DMS153 (cell line): ENCODE measurements at places on chromosomes 5 and 9.

DNA sequence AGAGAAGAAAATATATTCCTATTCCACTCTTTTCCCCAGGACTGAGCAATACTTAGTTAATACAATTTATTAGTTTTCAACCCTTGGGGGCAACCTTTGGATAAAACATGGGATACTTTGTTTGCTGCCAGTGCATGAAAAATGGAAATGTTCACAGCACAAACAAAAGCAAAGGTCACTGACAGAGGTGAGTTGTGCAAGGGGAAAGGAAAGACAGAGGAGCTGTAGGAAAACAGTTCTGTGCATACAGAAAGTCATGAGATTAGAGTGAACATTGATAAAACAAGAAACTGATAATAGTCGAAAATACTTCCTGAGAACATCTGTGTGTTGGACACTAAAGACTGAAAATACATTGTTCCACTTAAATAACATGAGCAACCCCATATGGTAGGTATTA, 779.8 kb downstream of the TLE4 start:
- DNase-seq = no peak

- peak; percentile 31 for DNase-seq
Measured at GRCh38 chr5:136062366-136063274, 33.8 kb downstream of the TGFBI start.

GRCh38 chr5:158643840-158644239, 455.9 kb downstream of the EBF1 start:
- no peak for DNase-seq

DNA sequence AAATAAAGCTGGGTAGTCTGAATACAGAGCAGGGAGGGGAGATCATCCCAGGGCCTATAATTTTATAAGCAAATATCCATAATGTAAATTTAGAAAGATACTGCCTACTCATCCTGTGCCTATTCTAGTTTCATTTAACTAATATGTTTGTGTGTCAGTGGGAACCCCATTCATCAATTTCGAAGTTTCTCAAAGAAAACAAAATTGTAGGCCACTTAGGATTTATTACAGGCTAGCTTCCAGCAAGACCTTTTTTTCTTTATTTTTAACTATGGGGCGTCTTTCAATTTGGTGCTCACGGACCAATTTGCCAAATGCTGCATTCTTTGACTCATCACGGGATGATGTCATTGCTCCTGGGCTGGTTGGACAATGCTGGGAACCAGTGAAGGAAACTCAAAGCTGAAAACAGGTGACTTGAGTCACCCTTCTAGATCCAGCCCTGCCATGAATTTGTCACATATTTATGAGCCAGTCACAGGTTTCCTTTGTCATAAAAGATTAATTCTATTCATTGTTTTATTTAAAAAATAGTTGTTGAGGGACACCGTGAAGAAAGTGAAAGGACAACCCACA, 13.4 kb downstream of the PCSK5 start:
- DNase-seq = no peak

GRCh38 chr5:172502969-172503368, 48.6 kb upstream of the SH3PXD2B start:
- no peak for DNase-seq

GRCh38 chr9:68643901-68644809, 60.9 kb upstream of the PIP5K1B start:
- no peak for DNase-seq

GRCh38 chr9:16265688-16266087, 604.8 kb downstream of the BNC2 start:
- DNase-seq = no peak

DNA sequence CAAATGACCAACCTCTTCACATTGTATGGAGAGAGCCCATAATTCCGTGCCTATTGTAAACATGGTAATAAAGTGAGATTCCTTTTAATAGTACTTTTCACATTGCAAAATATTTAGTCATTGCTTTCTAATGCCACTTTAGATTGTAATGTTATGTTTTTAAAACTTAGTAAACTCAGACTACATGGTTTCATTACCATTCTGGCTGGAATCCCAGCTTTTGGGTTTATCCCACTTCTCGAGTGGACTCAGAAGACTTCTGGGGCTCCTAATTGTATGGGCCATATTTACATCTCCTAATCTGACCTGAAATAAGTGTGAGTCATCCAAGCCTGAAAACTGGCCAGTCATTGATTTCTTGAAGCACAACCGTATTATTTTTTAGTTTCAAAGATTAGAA, 217.6 kb downstream of the CAAP1 start:
- DNase-seq = no peak

DNA sequence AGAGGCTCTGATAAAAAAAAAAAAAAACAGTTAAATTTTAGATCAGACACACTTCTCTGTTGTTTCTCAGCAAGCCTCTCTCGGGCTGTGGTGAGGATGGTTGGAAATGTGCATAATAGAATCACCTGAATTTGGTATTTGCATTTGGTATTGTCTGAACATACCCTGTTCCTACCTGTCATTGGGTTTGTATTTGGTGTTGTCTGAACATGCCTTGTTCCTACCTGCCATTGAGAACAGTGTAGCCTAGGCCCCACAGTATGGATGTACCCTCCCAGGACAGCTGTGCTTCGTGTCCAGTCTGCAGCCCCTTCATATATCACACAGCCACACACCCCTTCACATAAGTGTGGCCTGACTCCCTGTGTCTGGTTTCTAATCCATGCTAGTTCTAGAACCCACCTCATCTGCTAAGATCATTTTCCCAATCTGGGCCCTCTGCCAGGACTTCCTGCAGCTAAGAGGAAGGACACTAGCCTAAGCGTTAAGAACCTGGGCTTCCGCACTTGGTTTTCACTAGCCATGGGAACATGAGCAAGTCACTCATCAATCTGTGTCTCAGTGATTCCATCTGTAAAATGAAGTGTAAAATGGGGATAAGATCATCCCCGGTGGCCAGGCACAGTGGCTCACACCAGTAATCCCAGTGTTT, 49.2 kb downstream of the ITGA2 start:
- DNase-seq = no peak

GRCh38 chr9:88641456-88642240, 106.7 kb downstream of the NXNL2 start:
- DNase-seq = no peak

GRCh38 chr5:175889910-175890684, 18.7 kb downstream of the CPLX2 start:
- DNase-seq = no peak

- no peak for DNase-seq
Measured at GRCh38 chr9:519579-519978, 304.9 kb downstream of the DOCK8 start.
